ENCODE measurements at places on chromosomes 5 and 9.

DNA sequence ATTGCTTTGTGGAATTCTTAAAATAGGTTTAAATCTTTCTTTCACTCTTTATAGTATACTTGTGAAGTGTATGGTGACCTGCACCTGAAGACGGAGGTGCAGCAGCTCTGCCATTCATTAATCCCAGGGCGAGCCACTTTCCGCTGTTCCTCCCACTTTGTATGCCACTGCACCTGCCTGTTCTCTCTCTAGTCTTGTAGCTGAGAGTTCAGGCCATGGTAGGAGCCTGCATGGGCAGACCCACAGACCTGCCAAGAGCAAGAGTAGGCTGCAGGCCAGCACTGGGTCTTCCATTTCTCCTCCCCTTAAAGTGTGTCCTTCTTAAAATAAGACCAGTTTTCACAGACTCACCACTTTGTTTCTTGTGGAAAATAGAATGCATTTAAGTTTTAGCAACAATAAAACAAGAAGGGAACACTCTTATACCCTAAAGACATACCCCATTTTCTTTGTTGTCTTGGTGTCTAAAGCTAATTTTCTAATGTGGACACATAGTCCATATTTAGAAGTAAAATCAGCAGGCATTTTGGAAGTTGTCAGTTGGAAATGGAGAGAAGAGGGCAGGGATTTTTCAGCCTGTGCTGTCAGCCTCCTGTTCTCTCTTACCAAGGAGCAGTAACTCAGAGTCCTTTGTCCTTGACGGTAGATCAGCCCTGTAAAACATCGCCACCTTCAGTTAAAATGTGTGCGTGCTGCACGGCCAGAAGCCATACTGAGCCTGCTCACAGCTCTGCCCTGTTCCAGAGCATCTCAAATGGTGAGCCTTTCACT, 103.2 kb downstream of the SNCAIP start:
- DNase-seq: peak; percentile 37

GRCh38 chr9:97109194-97109811, 70.4 kb upstream of the CTSV start:
- DNase-seq: peak; percentile 21

DNA sequence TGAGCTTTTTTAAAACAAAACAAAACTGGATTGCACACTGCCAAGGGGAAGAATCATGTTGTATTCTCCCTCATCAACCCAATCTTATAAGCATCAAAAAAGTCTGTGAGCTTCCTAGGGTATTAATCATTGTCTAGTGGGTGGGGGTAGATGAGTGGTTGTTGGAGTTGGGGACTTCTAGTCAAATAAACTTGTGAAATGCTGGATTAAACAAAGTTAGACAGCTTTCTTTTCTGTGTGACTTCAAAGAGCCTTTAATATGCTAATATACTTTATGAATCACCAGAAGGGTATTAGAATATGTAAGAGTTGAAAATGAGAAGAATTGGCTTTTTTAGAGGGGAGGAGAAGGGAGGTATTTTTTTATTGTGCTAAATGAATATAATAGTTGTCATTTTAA, 87.7 kb downstream of the GALNT10 start:
- DNase-seq: no peak

- no peak for DNase-seq
Observed at GRCh38 chr5:131322926-131323325, 59.1 kb downstream of the CDC42SE2 start.

DNA sequence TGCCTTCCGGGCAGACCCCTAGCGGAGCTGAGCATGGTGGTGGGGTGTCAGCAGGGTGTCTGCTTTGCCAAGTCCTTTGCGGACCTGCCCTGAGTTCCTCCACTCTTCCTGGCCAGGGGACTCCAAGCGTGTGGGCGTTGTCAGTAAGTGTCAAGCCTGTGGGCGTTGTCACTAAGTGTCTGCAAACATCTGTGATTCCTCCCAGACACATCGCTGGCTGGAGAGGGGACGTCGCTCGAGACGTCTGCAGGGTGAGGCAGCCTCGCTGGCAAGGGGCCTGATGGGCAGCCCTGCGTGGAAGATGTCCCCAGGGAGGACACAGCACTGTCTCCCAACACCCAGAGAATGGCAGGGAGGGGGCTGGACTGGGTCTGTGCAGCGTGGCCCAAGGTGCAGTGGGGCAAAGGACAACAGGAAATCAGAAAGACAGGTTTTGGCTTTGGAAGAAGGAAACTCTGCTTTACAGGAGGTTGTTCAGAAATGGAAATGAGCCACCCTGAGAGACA, 28.8 kb downstream of the ADAMTSL2 start:
- DNase-seq: peak; percentile 37

DNA sequence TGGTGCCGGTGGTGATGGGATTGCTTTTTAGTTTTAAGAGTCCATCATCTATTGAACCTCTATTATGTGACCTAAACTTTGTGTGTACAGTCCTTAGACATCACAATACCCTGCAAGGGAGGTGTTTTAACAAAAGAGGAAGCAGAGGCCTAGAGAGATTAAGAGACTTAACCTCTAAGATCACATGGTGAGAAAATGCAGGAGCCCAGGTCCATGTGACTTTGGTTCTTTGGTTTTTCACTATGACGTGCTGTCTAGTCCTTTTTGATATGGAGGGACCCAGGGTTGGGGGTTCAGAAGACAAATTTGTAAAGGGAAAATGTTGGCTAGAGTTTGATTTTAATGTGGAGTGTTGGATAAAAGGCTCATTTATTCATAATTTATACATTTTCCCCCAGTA, 34.1 kb upstream of the TRMT10B start:
- DNase-seq: no peak

DNA sequence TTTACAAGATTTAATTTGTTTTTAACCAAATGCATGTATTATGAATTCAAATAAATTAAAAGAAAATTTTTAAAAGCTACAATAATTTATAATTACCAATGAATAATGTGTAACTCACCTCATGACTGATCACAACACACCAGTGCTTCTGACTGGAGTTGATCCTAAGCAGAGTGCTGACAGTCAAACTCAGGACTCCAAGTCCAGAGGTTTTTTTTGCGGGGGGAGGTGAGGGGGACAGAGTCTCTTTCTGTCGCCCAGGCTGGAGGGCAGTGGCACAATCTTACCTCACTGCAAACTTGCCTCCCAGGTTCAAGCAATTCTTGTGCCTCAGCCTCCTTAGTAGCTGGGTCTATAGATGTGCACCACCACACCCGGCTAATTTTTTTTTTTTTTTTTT, 71.0 kb upstream of the MELK start:
- DNase-seq: no peak

GRCh38 chr5:31100047-31100575, 93.4 kb upstream of the CDH6 start:
- DNase-seq: no peak

- no peak for DNase-seq
Observed at GRCh38 chr9:76619640-76620039, 144.6 kb upstream of the PCA3 start.

DNA sequence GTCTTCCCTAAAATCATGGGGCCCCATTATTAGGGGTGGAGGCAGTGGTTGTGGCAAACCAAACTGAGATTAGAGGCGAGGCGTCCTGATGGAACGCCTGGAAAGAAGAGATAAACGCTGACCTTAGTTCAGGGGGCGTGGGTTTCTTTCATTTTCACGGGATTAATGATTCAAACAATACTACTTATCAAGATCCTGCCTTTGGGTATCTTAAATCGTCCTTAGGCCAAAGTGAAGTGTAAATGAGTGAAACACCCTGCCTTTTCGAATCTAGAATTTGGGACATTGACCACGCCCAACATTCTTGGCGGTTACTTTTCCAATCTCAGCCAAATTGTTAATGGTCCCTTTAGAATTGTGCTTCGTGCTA, 1.0 kb upstream of the UBTD2 start:
- no peak for DNase-seq

- peak; percentile 23 for DNase-seq
Observed at GRCh38 chr5:66417781-66418180, 178.4 kb upstream of the MAST4 start.

GRCh38 chr5:179615203-179615602, 8.3 kb downstream of the HNRNPH1 start:
- DNase-seq: no peak

DNA sequence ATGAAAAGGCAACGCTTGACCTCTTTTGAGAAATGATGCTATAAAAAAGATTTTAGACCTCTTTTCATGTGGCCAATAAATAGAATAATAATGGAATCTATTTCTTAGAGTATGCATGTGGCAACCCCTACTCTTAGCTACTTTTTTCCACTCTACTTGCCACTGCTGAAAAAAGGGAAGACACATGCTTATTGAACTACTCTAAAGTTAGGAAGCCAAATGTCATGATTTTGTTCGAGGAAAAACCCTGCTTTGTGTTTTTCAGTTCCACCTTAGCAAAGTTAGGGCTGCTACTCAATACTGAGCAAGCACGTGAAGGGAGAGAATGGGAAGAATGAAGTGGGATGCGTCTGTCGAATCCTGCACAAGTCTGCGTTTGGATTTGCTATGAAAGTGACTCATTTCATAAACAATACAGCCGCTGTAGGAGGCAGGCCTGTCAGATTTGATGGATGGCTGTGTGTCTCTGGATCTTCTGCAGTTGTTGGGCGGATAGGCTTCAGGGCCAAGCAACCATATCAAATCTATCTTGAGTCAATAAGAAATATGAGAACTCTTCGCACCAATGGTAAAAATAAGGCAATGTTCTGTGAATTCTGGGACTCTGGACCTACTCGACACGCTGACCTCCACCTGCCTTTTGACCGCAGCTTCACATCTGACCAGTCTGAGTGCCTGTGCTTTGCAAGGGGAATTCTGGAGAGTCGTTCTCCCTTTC, 333.6 kb downstream of the PIK3R1 start:
- peak; percentile 1 for DNase-seq

GRCh38 chr9:135799261-135799660, 97.3 kb downstream of the KCNT1 start:
- no peak for DNase-seq

GRCh38 chr5:109859537-109859936, 169.8 kb downstream of the MAN2A1 start:
- DNase-seq: no peak

- no peak for DNase-seq
Observed at GRCh38 chr5:23269981-23270380, 237.4 kb upstream of the PRDM9 start.

DNA sequence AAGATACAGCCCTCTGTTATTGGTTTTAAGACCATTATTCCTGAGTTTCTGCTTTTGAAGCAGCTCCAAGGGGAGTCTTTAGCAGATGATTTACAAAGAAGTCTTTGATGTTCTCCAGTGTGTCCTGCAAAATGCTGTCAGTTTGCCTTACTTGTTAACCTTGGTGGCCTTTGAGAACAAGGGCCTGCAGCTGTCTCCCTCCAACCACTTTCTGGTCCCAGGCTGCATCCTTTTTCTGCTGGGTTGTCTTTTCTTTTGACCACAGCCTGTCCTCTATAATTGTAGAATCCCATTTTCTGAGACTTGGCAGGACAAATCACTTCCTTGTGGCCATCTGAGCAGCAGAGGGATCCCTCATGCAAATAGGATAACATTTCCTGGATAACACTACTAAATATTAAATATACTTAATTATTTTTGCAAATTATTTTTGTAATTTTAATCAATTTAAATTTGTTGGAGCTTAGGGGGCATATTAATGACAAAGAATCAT, 281.4 kb downstream of the DMRT2 start:
- DNase-seq: no peak

- DNase-seq: no peak
Observed at GRCh38 chr5:104843822-104844221, 1281.2 kb upstream of the NUDT12 start.

DNA sequence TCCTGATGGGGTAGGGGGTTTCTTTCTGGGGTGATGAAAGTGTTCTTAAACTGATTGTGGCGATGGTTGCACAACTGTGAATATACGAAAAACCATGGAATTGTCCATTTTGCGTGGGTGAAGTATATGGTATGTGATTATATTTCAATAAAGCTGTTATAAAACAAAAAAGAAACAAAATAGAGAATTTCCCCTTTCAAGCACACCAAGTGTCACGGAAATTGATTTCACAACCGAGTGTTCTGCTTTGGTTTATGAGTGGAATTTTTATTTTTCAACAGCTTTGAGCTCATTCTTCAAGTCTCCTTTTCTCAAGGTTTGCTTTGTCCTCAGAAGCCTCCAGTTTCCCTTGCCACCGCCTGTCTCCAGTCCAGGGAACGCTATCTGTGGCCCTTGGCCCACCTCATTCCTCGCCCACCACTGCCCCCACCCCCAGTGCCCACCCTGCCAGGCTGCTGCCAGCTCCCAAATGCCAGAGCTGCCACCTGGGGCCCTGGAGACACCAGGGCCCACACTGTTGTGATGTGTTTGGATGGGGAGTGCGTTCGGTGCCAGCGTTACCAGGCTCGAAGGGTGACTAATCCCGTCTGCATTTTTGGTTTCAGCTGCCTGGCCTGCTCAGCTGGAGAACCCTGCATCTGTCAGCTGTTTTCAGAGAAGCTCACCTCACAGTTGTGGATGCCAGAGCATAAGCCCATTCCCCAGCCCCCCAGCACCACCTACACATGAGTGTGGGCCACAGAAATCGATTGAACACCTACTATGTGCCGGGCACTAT, 30.4 kb downstream of the DUSP1 start:
- DNase-seq: peak; percentile 3

DNA sequence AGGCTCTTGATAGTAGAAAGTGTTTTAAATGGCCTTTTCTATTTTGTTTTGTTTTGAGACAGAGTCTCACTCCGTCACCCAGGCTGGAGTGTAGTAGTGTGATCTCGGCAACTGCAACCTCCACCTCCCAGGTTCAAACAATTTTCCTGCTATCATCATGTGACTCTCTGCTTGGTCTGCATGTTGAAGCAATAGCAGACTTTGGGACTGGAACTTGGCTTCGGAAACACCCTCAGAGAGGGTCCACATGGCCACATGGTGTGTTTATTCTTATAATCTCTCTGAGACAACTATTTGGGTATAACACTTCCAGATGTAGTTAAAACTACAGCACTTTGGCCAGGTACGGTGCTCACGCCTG, 10.9 kb downstream of the SLC1A1 start:
- no peak for DNase-seq

GRCh38 chr9:33125871-33126823, 41.0 kb downstream of the B4GALT1 start:
- DNase-seq: no peak

GRCh38 chr9:94624629-94625028, 14.7 kb downstream of the FBP1 start:
- DNase-seq: no peak

DNA sequence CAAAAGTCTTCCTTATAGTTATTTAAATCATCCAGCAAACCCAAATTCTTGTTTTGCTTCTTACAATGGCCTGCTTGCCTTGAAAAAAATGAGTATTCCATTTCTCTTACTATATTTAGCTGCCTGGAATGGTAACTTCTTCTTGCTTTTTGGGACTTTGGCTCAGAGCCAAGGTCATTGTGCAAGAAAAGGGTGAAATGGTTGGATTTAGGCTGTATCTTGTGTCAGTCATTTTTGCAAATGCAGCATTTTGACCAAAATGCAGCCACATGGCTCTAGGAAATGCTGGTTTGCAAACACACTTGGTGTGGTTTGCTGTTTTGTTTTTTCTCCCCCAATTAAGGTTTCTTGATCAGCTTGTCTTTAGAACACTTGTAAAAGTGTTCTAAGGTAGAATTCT, 133.3 kb upstream of the ELL2 start:
- no peak for DNase-seq

- no peak for DNase-seq
Observed at GRCh38 chr9:114448706-114449105, 56.6 kb downstream of the WHRN start.

Data from NCI-H2171 treated with DMSO at 0.1 percent for 48 hours (cell line).